Type B pancreatic cell (in vitro differentiated cells): ENCODE measurements at places on chromosomes 12 and 14.
A peak's percentile ranks its signal among the peaks of the same experiment; 100 is the strongest.

- no peak for DNase-seq
These were observed 57.9 kb downstream of the ANO6 start for GRCh38 chr12:45273717-45274271.

DNA sequence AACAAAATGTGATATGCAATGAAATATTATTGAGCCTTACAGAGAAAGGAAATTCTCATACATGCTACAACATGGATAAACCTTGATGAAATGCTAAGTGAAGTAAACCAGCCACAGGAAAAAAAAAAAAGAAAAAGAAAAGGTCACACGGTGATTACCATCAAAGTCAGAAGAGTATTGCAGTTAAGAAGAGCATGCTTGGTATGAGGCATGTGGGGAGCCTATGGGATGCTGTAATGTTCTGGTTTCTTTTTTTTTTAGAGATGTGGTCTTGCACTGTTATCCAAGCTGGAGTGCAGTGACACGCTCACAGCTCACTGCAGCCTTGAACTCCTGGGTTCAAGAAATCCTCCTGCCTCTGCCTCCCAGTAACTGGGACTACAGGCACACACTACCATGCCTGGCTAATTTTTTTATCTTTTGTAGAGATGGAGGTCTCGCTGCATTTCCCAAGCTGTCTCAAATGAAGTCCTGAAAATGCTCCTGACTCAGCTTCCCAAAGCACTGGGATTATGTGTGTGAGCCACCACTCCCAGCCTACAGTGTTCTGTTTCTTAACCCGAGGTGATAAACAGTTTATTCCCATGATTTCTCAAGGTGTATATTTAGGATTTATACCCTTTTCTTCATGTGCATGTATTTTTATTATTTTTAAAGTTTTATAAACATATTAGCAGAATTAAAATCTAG is 96.2 kb downstream of the SEC23A start:
- DNase-seq = no peak

- no peak for DNase-seq
These were observed 64.0 kb downstream of the OSBPL8 start for GRCh38 chr12:76495556-76495955.

- no peak for DNase-seq
These were observed 13.3 kb downstream of the BEST3 start for GRCh38 chr12:69685810-69686209.

DNA sequence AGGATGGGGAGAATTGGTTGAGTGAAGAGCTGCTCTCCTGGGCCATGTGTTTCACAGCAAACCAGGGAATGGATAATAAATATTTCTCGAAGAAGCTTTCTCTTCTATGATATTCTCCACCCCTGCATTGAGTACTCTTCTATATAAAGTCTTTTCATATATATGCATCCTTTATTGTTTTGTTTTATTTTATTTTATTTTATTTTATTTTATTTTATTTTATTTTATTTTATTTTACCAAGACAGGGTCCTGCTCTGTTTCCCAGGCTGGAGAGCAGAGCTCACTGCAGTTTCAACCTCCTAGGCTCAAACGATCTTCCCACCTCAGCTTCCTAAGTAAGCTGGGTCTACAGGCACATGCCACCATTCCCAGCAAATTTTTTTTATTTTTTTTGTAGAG is 85.8 kb downstream of the SCN8A start:
- DNase-seq = no peak

GRCh38 chr12:103975368-103975767 is 9.7 kb downstream of the TDG start:
- no peak for DNase-seq

DNA sequence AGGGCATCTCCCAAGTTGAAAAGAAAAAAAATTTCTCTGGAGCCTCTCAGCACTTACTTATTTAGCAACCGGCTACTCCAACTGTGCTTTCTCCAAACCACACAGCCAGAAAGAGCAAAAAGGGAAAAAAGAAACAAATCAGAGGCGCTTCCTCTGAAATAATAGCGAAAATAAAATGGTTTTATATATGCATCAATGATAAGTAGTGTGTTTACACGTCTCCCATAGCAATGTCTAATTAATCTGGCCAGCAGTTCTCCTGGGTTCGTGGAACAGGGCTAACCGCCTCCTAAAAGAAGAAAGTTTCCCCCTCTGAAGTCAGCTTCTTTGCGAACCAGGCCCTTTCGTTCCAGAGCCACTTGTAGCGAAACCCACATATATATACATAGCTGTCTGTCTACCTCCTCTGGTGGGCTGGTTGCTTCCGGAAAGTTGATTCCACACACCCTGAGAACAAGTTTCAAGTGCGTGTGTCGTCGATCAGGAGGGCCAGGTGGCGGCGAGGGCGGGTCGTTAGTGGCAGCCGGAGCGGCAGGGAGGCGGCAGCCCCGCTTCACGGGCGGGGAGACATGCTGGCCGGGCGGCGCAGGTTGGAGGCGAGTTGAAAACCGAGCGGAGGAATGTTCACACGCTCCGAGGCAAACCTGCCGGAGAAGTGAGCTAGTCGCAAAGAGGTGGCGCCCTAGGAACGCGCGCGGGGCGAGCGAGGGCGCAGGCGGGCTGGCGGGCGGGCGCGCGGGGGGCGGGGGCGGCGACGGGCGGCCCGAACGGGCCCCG is 2.7 kb downstream of the PTHLH start:
- peak; percentile 79 for DNase-seq

- DNase-seq = no peak
These were observed 115.4 kb downstream of the MON2 start for GRCh38 chr12:62582065-62582366.
